AG04450 (cell line): ENCODE measurements at places on chromosomes 16 and 17.

DNA sequence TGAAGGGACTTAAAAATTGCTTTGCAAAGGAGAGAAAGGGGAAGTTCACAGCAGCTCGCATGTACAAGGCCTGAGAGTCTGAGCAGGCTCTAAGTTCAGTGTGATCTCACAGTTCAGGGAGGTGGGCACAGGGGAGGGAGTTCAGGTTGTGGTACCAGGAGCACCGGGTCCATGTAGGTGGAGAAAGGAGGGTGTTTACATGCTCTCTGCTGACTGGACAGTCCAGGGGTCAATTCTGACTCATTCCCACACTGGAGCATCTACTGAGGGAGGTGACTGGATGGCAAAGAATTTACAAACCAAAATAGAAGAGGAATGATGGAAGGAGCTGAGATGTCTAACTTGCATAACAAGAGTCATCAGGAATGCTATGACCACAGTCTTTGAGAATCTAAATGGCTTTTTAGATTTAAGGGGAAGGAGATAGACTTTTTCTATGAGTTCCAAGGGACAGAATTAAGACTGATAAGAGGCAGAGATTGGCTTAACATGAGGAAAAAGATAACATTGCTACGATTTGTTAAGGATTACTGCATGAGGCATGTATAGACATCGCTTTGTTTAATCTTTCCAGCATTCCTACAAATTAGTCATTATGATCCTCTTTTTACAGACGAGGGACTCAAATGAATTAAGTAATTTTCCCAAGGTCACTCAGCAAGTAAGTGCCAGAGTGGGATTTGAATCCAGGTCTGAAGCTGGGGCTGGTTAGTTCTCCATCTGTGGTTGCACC, 29.9 kb downstream of the MIS12 start:
- DNase-seq, result peak; percentile 97

- no peak for DNase-seq
These were observed 109.0 kb downstream of the USP31 start for GRCh38 chr16:23040246-23040645.

- no peak for DNase-seq
These were observed 114.8 kb downstream of the GRIN2A start for GRCh38 chr16:10067406-10067805.

GRCh38 chr17:6755281-6755680, 565 bp upstream of the XAF1 start:
- no peak for DNase-seq
